Activated CD4-positive, alpha-beta T cell treated with anti-CD3 and anti-CD28 coated beads, Interleukin-2, amount 10 ng/mL, durations not matched to agents 24 days and 14 days (primary cell): ENCODE measurements at places on chromosomes 13 and 19. TPM values are rescaled to one million over a fixed set of nuclear protein-coding genes. Genes with fewer than 3 reads are reported as not detected.

- no peak overlapping the region for H3K4me3 ChIP-seq
- H3K36me3 ChIP-seq: no peaks in the 10 kb centered on the region
- no peak overlapping the region for H3K27ac ChIP-seq
- H3K4me1 ChIP-seq: no peaks in the 10 kb centered on the region
- DNase-seq: no peak
- H3K27me3 ChIP-seq: no peaks in the 10 kb centered on the region
Observed at GRCh38 chr13:90800082-90800746, 547.3 kb upstream of the MIR17HG start.

The ACP5 gene
- 8.2 and 9.5 TPM in 2 replicates for total RNA-seq

GRCh38 chr13:74110053-74110452 lies 24.2 kb downstream of the KLF12 start:
- no peak overlapping the region for H3K4me3 ChIP-seq
- H3K27me3 ChIP-seq: no peaks in the 10 kb centered on the region
- DNase-seq: no peak
- H3K4me1 ChIP-seq: peaks cover 27% of the 10 kb centered on the region
- H3K27ac ChIP-seq: no peak overlapping the region
- peaks cover 33% of the 10 kb centered on the region for H3K36me3 ChIP-seq

DNA sequence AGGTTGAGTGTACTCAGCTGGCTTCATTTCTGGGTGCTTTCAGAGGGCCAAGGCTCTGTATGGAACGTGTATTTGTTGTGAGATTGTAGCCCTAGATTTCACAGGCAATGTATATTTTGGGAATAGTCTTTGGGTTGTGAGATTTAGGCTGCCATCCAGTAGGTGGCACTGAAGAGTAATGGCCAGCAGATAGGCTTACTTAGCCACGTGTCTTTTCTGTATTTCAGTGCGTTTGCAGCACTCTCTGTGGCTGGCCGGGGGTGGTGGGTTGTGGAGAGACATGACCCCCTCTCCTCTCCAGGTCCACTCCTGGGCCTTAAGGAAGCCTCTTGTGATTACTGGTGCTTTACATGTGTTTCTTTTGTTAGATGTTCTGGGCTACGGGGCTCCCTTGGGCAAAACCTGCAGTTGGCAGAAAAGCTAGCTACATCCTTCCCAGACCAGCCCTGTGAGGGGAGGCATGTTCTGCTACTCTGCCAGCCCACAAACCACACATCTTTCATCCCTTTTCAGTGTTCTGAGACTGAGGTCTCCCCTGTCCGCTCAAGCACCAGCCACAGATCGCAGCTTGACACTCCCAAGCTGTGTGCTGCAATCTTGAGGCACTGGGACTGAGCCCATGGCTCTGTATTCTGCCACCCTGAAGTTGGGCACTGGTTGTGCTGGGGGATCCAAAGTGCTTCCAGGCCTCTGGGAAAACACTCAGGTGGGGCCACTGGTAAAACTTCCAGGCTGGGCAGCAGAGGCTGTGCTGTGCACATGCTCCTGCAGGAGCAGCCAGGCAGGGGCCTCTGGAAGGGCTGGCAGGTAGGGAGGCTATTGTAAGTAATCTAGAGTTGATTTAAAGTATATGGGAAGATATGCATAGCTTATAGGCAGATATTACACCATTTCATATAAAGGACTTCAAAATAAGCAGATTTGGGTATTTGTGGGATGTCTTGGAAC lies 1096.8 kb upstream of the PCDH20 start:
- peak; percentile 66 for DNase-seq
- H3K4me1 ChIP-seq: no peaks in the 10 kb centered on the region
- no peak overlapping the region for H3K27ac ChIP-seq
- no peaks in the 10 kb centered on the region for H3K36me3 ChIP-seq
- H3K4me3 ChIP-seq: no peak overlapping the region
